ENCODE measurements at places on chromosomes 2 and 18. TPM values are rescaled to one million over a fixed set of nuclear protein-coding genes. Genes with fewer than 3 reads are reported as not detected.
A peak's percentile ranks its signal among the peaks of the same experiment; 100 is the strongest.

DNA sequence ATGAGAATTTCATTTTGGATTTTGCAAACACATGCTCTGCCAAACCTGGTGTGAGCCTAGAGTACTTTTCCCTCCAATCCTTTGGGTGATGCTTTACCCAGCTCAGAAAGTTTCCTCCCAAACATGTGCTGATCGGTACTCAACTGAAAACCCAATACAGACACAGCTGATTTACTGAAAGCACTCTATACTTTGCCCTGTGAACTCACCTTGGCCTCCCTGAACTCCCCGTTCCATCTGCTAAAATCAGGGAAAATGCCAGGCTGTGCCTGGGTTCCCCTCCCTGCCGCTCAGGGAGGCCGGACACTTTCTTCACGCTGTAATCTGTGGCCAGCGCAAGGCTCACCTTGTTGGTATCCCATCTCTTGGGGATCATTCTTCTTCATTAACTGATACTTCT is 391.2 kb downstream of the CBLN2 start:
- no peak overlapping the region for H3K27ac ChIP-seq
- no peak overlapping the region for H3K4me3 ChIP-seq
- no peak for DNase-seq
- H3K27me3 ChIP-seq: no peaks in the 10 kb centered on the region

DNA sequence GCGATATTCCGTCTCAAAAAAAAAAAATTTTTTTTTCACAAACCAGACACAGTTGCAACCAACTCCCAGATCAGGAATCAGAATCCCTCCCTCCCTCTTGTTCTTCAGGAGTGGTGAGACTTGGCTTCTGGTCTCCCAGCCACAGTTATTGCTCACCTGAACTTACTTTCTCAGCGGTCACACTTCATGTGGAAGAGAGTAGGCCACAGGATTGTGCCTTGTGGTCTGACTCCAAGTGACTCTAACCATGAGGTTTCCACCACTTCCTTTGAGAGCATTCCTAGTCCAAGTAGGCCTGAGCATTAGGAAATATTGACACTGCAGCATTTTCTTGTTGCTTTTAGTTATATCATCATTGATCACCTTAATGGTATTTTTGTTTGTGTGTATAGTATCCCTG is 12.1 kb downstream of the FMNL2 start:
- H3K4me1 ChIP-seq: no peaks in the 10 kb centered on the region
- no peak for DNase-seq
- H3K4me3 ChIP-seq: no peak overlapping the region
- no peak overlapping the region for H3K27ac ChIP-seq

DNA sequence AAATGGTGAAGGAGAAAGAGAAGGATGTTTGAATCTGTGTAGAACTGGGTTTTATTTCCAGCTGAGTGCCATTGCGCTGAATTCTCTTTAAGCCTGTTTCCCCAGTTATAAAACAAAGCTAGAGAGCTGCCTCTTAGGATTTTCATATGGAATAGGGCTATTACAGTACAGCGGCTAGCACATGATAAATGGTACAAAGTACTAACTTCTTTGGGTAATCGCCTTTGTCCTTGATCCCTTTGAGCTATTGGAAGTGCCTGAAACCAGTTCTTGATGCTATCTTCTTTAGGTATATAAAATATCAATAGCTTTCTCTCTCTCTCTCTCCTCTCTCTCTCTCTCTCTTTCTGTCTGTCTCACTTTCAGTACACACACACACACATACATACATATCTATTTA is 71.3 kb downstream of the SOX11 start:
- no peaks in the 10 kb centered on the region for H3K4me1 ChIP-seq
- no peak overlapping the region for H3K27ac ChIP-seq
- no peaks in the 10 kb centered on the region for H3K36me3 ChIP-seq
- peaks cover 1% of the 10 kb centered on the region for H3K27me3 ChIP-seq

- H3K4me1 ChIP-seq: peaks cover 39% of the 10 kb centered on the region
- no peak within 1 kb of the TSS for H3K4me3 ChIP-seq
- H3K36me3 ChIP-seq: no peaks in the 10 kb centered on the region
- no peaks in the 10 kb centered on the region for H3K27me3 ChIP-seq
- DNase-seq: no peak
Measured at GRCh38 chr2:27078267-27079194, at the start of gene EMILIN1. Gene EMILIN1 (plus strand): TSS chr2:27078615. CDS start chr2:27079066, 451 bp downstream.

DNA sequence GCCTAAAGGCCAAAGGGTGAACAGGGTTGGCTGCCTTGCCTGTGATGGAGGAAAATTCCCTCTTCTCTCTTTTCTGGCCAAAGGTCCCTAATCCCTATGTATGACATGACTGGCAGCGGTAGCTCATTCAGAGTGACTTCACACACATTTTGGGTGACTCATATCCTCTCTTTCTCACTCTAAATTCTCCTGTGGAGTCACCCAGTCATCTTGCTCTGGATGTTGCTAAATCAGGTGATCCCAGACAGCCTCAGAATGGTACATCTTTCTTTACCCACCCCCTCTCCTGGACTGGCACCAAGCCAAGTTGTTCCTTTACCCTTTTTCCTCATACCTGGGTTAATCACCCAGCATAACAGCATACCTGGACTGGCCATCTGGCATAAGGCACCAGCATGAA is 77.2 kb downstream of the NEURL3 start:
- H3K27ac ChIP-seq: peak overlapping the region; percentile 25
- H3K4me1 ChIP-seq: peaks cover 10% of the 10 kb centered on the region
- H3K36me3 ChIP-seq: peaks cover 4% of the 10 kb centered on the region
- no peak overlapping the region for H3K4me3 ChIP-seq

DNA sequence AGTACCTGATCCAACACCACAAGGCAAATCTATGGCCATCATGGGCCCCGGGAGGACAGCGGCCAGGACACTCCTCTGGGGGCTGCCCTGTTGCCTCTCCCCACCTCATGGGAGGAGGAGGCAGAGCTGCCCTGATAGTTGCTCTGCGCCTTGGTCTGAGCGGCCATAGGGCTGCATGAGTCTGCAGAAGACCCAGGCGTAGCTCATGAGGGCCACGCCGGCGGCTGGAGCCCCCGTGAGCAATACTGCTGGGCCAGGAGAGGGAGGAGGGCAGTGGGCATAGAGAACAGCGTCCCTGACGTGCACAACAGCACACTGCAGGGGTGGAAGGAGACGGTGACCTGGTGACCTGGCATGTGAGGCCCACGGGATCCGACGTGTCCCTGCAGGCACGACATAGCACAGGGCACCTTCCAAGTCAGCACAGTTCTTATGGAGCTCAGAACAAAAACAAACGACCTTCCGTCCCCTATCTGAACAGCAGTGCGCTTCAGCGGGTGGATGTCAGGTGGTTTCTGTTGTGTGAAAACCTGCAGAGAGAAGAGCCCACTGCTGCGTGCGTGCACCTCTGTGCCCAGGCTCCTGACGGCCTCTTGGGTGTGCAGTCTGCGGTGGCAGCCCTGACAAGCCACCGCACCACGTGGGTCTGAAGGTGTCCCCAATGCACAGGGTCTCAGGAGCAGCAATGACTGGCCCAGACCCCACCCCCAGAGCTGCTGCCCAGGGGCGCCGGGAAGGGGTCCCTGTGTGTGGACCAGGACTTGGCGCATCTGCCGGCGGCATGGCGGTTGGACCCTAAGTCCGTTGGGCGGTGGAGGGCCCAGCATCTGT is 13.0 kb downstream of the STK25 start:
- H3K4me3 ChIP-seq: no peak overlapping the region
- H3K27ac ChIP-seq: no peak overlapping the region
- no peak for DNase-seq
- H3K36me3 ChIP-seq: peaks cover 4% of the 10 kb centered on the region
- no peaks in the 10 kb centered on the region for H3K27me3 ChIP-seq
- no peaks in the 10 kb centered on the region for H3K4me1 ChIP-seq

- H3K4me3 ChIP-seq: no peak overlapping the region
- no peaks in the 10 kb centered on the region for H3K4me1 ChIP-seq
- no peak overlapping the region for H3K27ac ChIP-seq
- no peaks in the 10 kb centered on the region for H3K36me3 ChIP-seq
- H3K27me3 ChIP-seq: peaks cover 11% of the 10 kb centered on the region
Measured at GRCh38 chr2:69298261-69298660, 88.8 kb downstream of the GFPT1 start.

DNA sequence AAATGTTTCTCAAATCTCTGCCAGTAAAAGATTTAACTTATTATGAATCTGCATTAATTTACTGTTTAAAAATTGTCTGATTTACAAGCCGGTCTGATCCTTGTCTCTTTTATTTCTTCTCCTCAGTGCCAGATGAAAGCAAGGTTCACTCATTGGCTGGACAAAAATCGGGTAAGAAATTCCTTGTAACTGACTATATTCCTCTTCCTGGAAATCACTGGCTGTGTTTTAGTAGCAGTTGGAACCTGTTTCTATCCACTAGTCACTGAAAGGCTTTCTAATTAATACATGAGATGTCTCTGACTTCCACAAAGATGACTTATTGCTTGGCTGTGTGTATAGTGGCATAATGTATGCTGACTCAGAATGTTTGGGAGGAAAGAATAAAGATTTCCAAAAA is 436.6 kb upstream of the NRP2 start:
- no peak overlapping the region for H3K4me3 ChIP-seq
- no peaks in the 10 kb centered on the region for H3K36me3 ChIP-seq
- H3K27me3 ChIP-seq: no peaks in the 10 kb centered on the region
- H3K27ac ChIP-seq: no peak overlapping the region
- DNase-seq: no peak

- H3K27ac ChIP-seq: no peak overlapping the region
- H3K36me3 ChIP-seq: no peaks in the 10 kb centered on the region
- peaks cover 25% of the 10 kb centered on the region for H3K4me1 ChIP-seq
- peaks cover 16% of the 10 kb centered on the region for H3K27me3 ChIP-seq
Measured at GRCh38 chr2:20052229-20052851, 912 bp upstream of the LAPTM4A start.

GRCh38 chr2:232117413-232117812 is 155.9 kb downstream of the DIS3L2 start:
- no peak for DNase-seq
- no peaks in the 10 kb centered on the region for H3K27me3 ChIP-seq
- no peak overlapping the region for H3K27ac ChIP-seq

GRCh38 chr2:16614314-16614860 is 51.2 kb downstream of the CYRIA start:
- no peaks in the 10 kb centered on the region for H3K36me3 ChIP-seq
- no peak overlapping the region for H3K27ac ChIP-seq
- peaks cover 16% of the 10 kb centered on the region for H3K27me3 ChIP-seq
- DNase-seq: no peak
- H3K4me1 ChIP-seq: no peaks in the 10 kb centered on the region
- H3K4me3 ChIP-seq: no peak overlapping the region

DNA sequence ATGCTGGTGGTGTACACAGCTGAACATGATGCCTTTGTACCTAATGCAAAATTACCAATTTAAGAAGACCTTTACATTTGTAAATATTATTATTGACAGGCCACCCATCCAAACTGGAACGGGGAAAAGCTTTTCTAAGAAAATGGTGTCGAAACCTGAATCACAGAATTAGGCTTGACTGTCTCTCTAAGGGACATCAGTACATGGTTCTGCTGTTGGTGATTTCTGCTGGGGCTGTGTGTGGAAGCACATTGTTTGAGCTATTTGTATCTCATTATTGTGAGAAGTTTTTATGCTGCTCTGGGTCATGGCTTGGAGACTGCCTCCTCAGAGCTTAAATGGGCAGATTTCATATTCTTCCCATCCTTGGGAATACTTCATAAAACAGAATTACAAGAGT is 420.9 kb upstream of the POU3F3 start:
- H3K27me3 ChIP-seq: peaks cover 2% of the 10 kb centered on the region
- no peak overlapping the region for H3K4me3 ChIP-seq
- no peak overlapping the region for H3K27ac ChIP-seq
- no peaks in the 10 kb centered on the region for H3K36me3 ChIP-seq

- no peaks in the 10 kb centered on the region for H3K4me1 ChIP-seq
- H3K36me3 ChIP-seq: no peaks in the 10 kb centered on the region
- no peak for DNase-seq
- no peak overlapping the region for H3K4me3 ChIP-seq
Measured at GRCh38 chr18:10188971-10189810, 265.2 kb upstream of the APCDD1 start.

GRCh38 chr18:392928-393573 is 107.5 kb downstream of the COLEC12 start:
- H3K27ac ChIP-seq: no peak overlapping the region
- H3K4me3 ChIP-seq: no peak overlapping the region
- no peak for DNase-seq
- H3K36me3 ChIP-seq: no peaks in the 10 kb centered on the region

DNA sequence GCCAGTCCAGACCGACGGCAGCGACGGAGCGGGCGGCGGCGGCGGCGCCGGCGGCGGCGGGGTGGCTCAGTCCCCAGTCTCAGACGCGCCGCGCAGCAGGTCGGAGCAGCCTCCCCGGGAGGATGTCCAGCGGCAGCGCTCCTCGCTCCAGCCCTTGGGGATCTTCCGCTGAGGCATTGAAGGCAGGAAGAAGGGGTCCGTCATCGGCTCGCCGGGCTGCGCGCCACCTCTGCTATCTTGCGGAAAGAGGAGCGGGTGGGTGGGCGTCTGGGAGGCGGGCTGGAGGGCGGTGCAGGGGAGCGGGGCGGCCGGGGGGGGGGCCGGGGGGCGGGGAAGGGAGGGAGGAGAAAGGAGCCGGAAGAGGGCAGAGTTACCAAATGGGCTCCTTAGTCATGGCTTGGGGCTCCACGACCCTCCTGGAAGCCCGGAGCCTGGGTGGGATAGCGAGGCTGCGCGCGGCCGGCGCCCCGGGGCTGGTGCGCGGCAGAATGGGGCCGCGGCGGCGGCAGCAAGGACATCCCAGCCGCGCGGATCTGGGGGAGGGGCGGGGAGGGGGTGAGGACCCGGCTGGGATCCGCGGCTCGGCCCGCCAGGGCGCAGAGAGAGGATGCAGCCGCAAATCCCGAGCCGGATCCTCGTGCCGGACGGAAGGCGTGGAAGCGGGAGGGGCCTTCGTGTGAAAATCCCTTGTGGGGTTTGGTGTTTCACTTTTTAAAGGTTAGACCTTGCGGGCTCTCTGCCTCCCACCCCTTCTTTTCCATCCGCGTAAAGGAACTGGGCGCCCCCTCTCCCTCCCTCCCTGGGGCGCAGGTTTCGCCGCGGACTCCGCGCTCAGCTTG is at the start of gene NETO1:
Gene NETO1, minus strand, starts transcription at position 242 of the 839 bp plus-strand sequence. CDS start 696 bp downstream, outside the sequence.
- H3K27ac ChIP-seq: no peak within 1 kb of the TSS
- peaks cover 21% of the 10 kb centered on the region for H3K27me3 ChIP-seq
- no peak for DNase-seq
- H3K36me3 ChIP-seq: no peaks in the 10 kb centered on the region
- H3K4me3 ChIP-seq: no peak within 1 kb of the TSS

GRCh38 chr2:56444339-56444738 is 260.5 kb downstream of the CCDC85A start:
- no peaks in the 10 kb centered on the region for H3K4me1 ChIP-seq
- no peaks in the 10 kb centered on the region for H3K27me3 ChIP-seq
- no peak for DNase-seq
- H3K4me3 ChIP-seq: no peak overlapping the region
- no peaks in the 10 kb centered on the region for H3K36me3 ChIP-seq

GRCh38 chr2:65786007-65786717 is 353.8 kb upstream of the SPRED2 start:
- DNase-seq: no peak
- no peak overlapping the region for H3K27ac ChIP-seq
- no peak overlapping the region for H3K4me3 ChIP-seq
- no peaks in the 10 kb centered on the region for H3K36me3 ChIP-seq

The TIMM21 gene
- total RNA-seq: 38.3 TPM

The ARHGEF4 gene
- total RNA-seq: 0.58 TPM

The CCDC85A gene
- not detected for total RNA-seq

The TUBA4B gene
- total RNA-seq: not detected

The RTN4 gene
- 97.5 TPM for total RNA-seq

The DUSP2 gene
- total RNA-seq: 522 TPM

The FAM237A gene
- not detected for total RNA-seq

The CABYR gene
- total RNA-seq: 1.00 TPM

The DCTN1 gene
- 79.5 TPM for total RNA-seq

The POTEI gene
- not detected for total RNA-seq

The PLGLB2 gene
- 0.29 TPM for total RNA-seq

The AOX1 gene
- 0.38 TPM for total RNA-seq
